ENCODE measurements at places on chromosomes 16 and 17. TPM values are rescaled to one million over a fixed set of nuclear protein-coding genes. Genes with fewer than 3 reads are reported as not detected.

GRCh38 chr16:53123747-53124146 lies 69.0 kb downstream of the CHD9 start:
- DNase-seq, result no peak
- H3K4me1 ChIP-seq, result no peaks in the 10 kb centered on the region
- H3K27ac ChIP-seq, result no peak overlapping the region
- no peaks in the 10 kb centered on the region for H3K36me3 ChIP-seq
- H3K27me3 ChIP-seq, result no peaks in the 10 kb centered on the region

The MPDU1 gene
- 38.9 TPM for total RNA-seq

GRCh38 chr16:4510131-4510530 lies 28.4 kb downstream of the CDIP1 start:
- H3K4me3 ChIP-seq, result no peak overlapping the region
- no peak for DNase-seq
- peaks cover 16% of the 10 kb centered on the region for H3K4me1 ChIP-seq
- H3K36me3 ChIP-seq, result peaks cover 46% of the 10 kb centered on the region
- H3K27me3 ChIP-seq, result no peaks in the 10 kb centered on the region
- H3K27ac ChIP-seq, result no peak overlapping the region

DNA sequence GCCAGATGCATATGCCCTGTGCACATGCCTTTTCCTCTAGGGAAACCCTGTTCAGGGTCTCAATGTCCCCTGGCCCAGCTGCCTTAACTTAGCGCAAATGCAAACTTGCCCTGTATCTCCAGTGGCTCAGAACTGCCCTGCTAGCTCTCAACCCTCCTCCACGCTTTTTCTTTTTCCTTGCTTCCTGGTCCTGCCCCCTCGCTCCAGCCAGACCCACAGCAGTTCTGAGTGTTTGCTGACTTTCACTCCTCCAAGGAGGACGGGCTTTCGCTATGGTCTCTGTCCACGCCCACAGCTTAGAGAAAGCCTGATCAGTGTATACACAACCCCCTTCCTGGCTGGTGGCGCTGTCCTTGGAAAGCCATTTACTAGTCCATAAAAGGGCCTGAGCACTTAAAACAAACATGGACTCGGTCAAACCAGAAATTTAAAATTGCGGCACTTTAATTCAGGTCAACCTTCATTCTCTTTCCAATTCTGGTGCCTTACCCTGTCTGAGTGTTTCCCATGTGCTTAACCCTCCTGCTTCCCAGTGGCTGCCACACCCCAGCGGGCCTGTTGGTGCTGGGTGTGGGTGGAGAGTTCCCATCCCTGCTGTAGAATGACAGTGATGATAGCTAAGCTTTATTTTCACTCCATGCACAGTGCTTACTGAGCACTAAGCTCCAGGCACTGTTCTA lies 15.6 kb upstream of the TMEM98 start:
- no peaks in the 10 kb centered on the region for H3K27me3 ChIP-seq
- H3K4me3 ChIP-seq, result peak overlapping the region; percentile 52
- H3K27ac ChIP-seq, result peak overlapping the region; percentile 81

DNA sequence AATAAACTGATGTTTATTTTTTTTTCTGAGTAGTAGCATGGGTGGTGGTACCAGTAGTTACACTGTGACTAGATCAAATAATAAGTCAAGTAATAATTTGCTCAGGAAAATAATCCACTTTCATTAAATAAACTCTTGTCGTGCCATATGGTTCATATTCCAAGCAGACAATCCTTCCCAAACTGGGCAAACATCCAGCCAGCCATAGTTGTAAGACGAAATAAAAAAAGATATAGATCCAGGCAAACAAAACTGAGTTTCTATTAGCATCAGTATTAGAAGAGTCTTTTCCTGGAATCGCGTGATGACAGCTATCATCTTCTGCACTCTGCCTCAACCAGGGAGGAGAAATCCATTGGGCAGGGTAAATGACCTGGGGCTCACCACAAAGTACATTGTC lies 508.4 kb upstream of the GOT2 start:
- H3K36me3 ChIP-seq, result no peaks in the 10 kb centered on the region
- DNase-seq, result no peak
- H3K27ac ChIP-seq, result no peak overlapping the region
- no peak overlapping the region for H3K4me3 ChIP-seq

DNA sequence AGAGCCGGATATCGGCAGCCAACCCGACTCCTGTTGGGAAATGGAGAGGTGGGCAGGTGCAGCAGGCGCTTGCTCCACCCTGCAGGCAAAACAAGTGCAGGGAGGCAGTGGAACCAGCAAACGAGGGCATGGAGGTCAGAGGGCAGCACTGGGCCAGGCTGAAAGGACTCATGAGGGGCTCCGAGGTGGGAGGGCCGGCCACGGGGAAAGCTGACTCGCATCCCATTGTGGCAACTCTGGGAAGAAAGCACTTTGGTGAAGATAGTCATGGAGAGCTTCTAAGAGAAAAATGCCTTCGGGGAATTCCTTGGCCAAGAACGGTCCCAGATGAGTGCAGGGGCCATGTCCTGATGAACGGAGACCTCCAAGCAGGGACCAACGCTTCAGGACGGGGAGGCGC lies 4.4 kb downstream of the CYBC1 start:
- H3K27me3 ChIP-seq, result no peaks in the 10 kb centered on the region
- peaks cover 9% of the 10 kb centered on the region for H3K36me3 ChIP-seq
- H3K4me3 ChIP-seq, result no peak overlapping the region
- no peak for DNase-seq
- H3K4me1 ChIP-seq, result peaks cover 33% of the 10 kb centered on the region

The ODAD4 gene
- total RNA-seq, result 2.2 TPM

DNA sequence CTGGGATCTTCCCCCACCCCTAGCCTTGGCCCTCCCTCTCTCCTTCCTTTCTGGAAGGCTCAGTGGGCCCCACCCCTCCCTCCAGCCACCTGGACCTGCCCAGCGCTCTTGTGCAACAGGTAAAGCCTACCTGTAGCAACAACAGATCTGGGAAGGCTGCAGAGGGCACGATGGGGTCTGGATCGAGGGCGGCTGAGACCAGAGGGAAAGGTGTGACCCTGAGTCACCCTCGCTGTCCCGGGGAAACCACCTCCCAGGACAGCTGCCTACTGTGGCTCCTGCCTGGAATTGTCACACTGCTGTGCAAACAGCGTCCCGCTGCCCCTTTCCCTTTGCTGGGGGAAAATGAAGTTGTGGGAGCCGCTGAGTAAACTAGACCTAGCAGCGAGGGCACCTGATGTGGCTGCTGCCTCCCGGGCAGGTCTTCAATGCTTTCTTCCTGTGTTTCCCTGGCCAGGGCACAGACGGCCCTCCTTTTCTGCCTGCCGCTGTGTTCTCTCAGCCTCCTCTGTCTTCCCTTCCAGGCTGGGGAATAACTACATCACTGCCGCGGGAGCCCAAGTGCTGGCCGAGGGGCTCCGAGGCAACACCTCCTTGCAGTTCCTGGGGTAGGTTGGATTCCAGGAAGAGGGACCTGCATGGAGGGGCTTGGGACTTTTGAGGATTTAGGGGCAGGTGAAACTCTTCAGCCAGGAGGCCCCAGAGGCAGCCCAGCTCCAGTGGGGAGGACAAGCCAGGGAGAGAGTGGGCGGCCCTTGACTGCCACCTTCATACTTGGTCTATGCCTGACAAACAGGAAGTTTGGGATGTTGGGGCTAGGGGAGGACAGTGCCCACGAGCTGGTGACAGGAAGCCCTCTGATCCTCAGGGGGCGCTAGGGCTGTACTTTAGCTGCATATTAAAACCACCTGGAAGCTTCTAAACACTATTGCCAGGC lies 22.2 kb upstream of the CYLD start:
- no peaks in the 10 kb centered on the region for H3K4me1 ChIP-seq
- H3K4me3 ChIP-seq, result no peak overlapping the region
- H3K27me3 ChIP-seq, result no peaks in the 10 kb centered on the region
- no peak overlapping the region for H3K27ac ChIP-seq
- DNase-seq, result no peak

The STH gene
- total RNA-seq, result not detected

The NPIPA7 gene
- total RNA-seq, result not detected

GRCh38 chr17:3026856-3027751 lies 36.3 kb downstream of the OR1D5 start:
- H3K4me3 ChIP-seq, result no peak overlapping the region
- H3K27me3 ChIP-seq, result no peaks in the 10 kb centered on the region
- H3K36me3 ChIP-seq, result no peaks in the 10 kb centered on the region
- DNase-seq, result no peak
- no peaks in the 10 kb centered on the region for H3K4me1 ChIP-seq
- H3K27ac ChIP-seq, result no peak overlapping the region

The CDH11 gene
- total RNA-seq, result 354 TPM

DNA sequence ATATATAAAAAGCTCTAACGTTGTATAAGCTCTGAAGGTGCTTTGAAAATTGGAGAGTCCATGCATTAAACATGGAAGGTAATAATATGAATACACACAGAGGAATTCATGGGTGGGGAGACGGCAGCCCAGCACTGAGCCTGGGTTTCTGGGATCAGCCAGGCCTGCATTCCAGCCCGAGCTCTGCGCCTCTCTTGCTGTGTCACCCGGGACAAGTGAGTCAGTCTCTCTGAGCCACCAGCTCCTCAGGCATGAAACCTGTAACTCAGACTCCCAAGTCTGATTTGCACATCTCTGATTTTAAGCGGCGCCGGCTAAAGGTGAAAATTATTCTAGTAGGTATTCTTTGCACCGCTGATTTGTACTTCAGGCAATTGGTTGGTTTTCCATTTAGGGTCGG lies 238.8 kb downstream of the MRTFB start:
- peak overlapping the region; percentile 48 for H3K4me3 ChIP-seq
- no peaks in the 10 kb centered on the region for H3K27me3 ChIP-seq
- H3K4me1 ChIP-seq, result peaks cover 16% of the 10 kb centered on the region
- no peak overlapping the region for H3K27ac ChIP-seq
- no peaks in the 10 kb centered on the region for H3K36me3 ChIP-seq

The ZG16 gene
- not detected for total RNA-seq

- no peaks in the 10 kb centered on the region for H3K27me3 ChIP-seq
- DNase-seq, result no peak
- H3K27ac ChIP-seq, result no peak overlapping the region
- H3K36me3 ChIP-seq, result no peaks in the 10 kb centered on the region
These were observed 34.4 kb upstream of the SLC39A11 start for GRCh38 chr17:73126716-73127473.

The CNTNAP1 gene
- total RNA-seq, result 19.6 TPM

DNA sequence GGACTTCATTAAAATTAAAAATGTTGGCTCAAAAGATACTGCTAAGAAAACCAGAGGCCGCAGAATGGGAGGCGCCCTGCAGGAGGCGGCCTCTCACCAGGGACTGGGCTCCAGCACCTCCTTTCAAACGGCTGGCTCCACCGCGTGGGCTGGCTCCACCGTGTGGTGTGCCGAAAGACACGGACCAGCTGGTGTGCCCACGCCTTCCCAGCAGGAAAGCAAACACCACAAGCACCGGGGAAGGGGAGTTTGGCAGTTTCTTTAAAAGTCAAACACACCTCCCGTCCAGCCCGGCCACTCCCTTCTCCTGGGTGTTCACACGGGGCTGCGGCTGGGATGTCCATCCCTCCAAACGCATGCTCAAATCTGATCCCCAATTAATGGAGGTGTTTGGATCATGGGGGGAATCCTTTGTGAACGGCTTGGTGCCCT lies 13.9 kb downstream of the HAGH start:
- H3K27ac ChIP-seq, result no peak overlapping the region
- peaks cover 44% of the 10 kb centered on the region for H3K36me3 ChIP-seq
- no peak overlapping the region for H3K4me3 ChIP-seq
- H3K27me3 ChIP-seq, result no peaks in the 10 kb centered on the region
- DNase-seq, result no peak

DNA sequence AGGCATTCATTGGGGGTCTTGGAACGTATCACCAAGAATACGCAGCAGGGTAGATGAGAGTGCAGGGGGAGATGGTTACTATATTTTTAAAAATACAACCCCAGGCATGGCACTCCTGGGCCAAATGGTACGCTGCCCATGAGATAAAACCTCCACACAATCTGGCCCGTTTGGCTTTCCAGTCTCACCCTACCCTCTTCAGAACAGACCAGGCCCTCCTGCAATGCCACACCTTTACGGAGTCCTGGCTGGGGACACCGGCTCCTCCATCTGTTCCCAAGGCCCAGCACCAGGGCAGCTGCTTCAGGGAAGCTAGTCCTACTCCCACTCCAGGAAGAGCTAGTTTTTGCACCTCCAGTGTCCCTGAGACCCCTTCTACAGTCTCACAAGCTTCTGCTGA lies 24.4 kb downstream of the SNN start:
- no peaks in the 10 kb centered on the region for H3K27me3 ChIP-seq
- DNase-seq, result no peak
- no peak overlapping the region for H3K27ac ChIP-seq
- H3K4me3 ChIP-seq, result no peak overlapping the region

DNA sequence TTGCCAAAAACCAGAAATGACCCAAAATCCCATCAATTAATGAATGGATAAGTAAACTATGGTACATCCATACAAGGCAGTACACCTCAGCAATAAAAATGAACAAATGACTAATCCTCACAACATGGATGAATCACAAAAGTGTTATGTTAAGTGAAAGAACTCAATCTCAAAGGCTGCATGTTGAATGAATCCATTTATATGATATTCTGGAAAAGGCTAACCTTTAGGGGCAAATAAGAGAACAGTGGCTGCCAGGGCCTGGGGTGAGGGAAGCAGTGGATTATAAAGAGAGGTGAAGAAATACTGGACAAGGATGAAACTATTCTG lies 46.1 kb upstream of the MSI2 start:
- peaks cover 22% of the 10 kb centered on the region for H3K4me1 ChIP-seq
- no peaks in the 10 kb centered on the region for H3K27me3 ChIP-seq
- H3K36me3 ChIP-seq, result no peaks in the 10 kb centered on the region
- H3K4me3 ChIP-seq, result no peak overlapping the region
- DNase-seq, result no peak

GRCh38 chr17:17757391-17757791 lies 76.1 kb downstream of the RAI1 start:
- no peaks in the 10 kb centered on the region for H3K36me3 ChIP-seq
- H3K4me3 ChIP-seq, result no peak overlapping the region
- H3K4me1 ChIP-seq, result peaks cover 3% of the 10 kb centered on the region
- H3K27ac ChIP-seq, result no peak overlapping the region

The HNF1B gene
- total RNA-seq, result not detected

GRCh38 chr16:2487903-2488531 lies 13.1 kb downstream of the TBC1D24 start:
- H3K27ac ChIP-seq, result no peak overlapping the region
- H3K27me3 ChIP-seq, result no peaks in the 10 kb centered on the region
- DNase-seq, result no peak

The ITGAX gene
- total RNA-seq, result 9.7 TPM

The CES4A gene
- 9.5 TPM for total RNA-seq

All from thoracic aorta (tissue), 2 donors.